Activated naive CD4-positive, alpha-beta T cell treated with anti-CD3 and anti-CD28 coated beads for 36 hours (primary cell): ENCODE measurements at places on chromosomes 7 and 10.

DNA sequence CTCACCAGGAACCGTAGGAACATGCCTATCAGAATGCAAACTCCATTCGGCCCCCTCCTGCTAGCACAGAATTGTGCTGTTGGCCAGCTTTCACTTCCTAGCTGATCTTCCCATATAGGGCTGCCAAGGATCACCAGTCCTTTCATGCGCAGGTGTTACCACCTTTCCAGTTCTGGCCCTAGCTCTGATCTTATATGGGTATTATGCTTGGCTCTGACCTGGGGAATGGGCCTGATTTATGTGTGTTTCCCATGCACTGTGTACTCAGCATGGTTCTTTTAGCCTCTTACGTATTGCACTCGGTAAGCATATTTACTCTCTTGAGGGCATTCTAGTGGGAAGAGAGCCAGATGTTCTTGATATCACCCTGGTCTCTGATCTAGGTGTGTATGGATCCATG, 11.1 kb downstream of the SLC35G1 start:
- DNase-seq, result no peak

- no peak for DNase-seq
These were observed 46.9 kb upstream of the GNAI1 start for GRCh38 chr7:80087771-80088170.

GRCh38 chr7:24882989-24883621, 96.9 kb downstream of the OSBPL3 start:
- DNase-seq, result peak; percentile 68

GRCh38 chr10:27716521-27716920, 29.1 kb downstream of the MKX start:
- DNase-seq, result no peak

DNA sequence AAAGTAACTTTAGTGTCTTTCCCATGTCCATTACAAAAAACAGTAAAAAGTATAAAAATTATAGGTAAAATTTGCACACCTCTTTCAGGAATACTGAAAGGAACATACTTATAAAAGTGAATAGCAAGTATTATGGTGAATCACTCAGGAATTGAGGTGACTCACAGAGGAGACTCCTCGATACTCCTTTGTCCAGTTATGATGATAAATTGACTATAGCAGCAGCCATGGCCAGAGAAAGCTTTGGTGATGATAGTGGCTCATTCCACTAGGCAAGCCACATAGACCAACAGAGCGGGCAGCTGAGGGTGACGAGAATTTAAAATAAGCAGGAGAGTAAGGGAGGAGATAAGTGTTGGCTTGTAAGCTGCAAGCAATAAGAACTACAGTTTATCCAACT, 1231.1 kb upstream of the CELF2 start:
- DNase-seq, result no peak

DNA sequence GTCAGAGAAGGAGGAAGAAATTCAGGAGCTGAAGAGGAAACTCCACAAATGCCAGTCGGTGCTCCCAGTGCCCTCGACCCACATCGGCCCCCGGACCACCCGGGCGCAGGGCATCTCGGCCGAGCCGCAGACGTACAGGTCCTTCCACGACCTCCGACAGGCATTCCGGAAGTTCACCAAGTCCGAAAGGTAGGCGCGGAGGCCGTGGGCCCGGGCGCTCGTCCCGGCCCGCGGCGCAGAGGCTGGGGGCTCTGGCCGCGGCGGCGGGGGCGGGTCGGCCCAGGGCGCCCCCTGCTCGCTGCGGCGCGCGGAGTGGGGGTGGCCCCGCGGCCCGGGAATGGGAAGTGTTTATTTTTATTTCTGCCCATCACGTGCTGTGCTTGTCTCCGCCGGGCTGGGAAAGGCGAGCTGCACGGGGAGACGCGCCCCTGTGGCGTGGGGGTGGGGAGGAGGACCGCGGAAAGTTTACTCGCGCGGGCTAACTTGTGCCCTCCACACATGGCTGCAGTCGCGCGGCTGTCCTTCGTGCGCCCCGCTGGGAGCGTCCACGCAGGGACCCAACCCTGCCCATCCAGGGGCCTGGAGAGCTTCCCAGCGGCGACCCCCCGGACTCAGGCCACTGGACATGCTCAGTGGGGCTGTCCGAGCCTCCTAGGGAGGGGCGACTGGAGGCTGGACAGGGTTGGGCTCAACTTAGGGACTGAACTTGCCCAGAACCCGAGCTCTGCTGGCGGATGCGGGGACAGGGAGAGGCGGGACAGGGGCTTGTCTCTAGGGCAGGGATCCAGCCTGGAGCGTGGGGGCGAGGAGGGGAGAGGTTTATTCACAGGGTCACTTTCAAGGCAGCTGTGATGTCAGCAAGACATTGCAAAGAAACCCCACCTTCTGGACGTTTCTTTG, 82.6 kb upstream of the PRKG1 start:
- DNase-seq, result no peak

- DNase-seq, result no peak
These were observed 101.3 kb downstream of the SDHAF3 start for GRCh38 chr7:97218767-97219166.
